ENCODE measurements at places on chromosomes 12 and 14.

DNA sequence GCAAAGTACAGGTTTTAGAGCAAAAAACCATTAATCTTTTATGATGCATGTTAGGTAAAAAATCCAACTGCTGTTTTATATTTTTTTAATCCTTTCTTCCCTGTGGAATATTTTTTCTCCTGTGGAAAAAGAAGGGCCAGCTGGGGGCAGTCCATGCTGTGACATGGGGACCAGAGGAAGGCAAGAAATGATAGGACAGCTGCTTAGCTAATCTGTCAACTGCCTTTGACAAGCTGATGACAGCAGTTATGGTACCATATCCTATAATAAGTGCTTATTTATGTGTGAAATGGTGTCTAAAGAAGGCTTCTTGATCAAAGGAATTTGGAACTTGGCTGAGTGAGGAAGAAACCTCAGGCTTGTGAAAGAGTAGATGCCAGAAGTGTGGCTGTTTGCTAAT is 452.4 kb upstream of the NOVA1 start:
- no peak for DNase-seq

DNA sequence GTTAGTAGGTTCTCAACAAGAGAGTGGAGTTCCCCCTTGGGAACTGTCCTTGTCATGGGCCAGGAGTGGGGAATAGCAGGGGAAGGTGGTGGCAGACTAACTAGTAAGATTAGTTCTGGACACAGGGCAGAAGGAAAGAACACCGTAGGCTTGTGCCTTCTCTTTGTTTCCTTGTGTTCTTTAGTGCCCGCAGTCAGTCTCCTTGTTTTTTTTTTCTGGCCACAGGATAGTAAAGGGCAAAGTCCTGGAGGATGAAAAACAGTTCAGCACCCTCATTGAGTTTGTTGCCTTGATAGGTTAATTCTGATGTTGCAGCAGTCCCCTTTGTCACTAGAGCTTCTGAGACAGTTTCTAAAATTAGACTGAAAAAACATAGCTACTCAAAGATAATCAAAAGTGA is 8.4 kb downstream of the PEX5 start:
- DNase-seq: no peak

GRCh38 chr14:36941783-36942521 is 230.5 kb downstream of the SLC25A21 start:
- no peak for DNase-seq

- no peak for DNase-seq
These were observed 243.7 kb upstream of the DIO2 start for GRCh38 chr14:80455031-80455430.

- no peak for DNase-seq
These were observed 143.0 kb downstream of the RASSF9 start for GRCh38 chr12:85693093-85693665.

Measured in coronary artery (tissue), 2 donors.